ENCODE measurements at places on chromosomes 4 and X.

DNA sequence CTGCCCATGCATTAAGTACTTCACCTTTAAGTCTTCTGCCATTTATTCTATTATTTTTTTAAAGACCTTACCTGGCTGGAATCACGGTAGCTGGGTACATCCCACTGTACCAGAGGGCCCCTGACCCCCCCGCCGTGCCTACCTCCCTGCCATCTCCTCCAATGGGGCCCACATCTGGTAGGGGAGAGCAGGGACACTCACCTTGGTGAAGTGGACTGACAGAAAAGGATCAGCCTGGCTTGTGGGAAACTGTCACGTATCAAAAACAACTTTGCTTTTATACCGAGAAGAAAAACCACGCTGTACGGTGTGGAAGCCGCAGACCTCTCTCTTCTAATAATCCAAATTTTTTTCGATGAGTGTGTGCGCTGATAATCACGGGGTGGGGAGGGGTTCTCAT lies at the start of gene FOXP3:
Gene FOXP3 (minus strand): TSS at position 251 of the 400 bp plus-strand sequence. CDS start 6,205 bp downstream, outside the sequence.
- H3K4me3 ChIP-seq, result no peak within 1 kb of the TSS
- H3K27me3 ChIP-seq, result no peaks in the 10 kb centered on the region
- DNase-seq, result no peak
- H3K4me1 ChIP-seq, result no peaks in the 10 kb centered on the region

DNA sequence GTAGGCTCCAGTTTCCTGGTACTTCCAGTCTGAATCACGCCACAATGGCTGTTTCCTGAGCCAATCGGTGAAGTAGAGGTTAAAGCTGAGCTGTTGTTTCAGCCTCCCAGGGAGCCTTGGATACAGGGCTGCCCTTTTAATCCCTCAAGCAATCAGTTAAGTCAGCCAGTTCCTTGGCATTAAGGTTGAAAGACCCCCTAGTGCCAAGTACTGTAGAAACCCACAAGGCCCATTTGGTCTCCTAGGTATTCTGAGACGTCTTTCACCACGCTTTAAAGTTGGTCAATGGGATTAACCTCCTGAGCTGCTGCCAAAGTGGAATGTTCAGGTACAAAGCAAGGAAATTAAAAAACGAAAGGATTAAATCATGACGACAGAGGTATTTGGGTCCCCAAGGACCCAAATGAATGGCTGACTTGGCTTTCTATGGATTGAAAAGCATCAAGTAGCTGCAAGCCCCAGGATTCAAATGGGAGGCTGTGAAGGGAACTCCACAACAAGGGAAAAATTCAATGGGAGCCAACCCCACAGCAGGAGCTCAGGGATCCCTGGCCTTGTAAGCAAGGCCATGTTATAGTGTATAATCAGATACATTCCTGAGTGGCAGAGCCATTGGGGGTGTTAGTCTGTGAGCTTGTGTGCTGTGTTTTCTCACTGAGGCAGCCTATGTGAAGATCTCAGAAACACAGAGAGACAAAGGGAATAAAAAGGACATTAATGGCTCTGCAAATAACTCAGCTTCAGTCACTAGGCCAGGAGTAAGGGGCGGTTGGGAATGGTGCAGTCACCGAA lies 86.0 kb downstream of the ATG4A start:
- no peaks in the 10 kb centered on the region for H3K4me1 ChIP-seq
- H3K4me3 ChIP-seq, result no peak overlapping the region
- H3K36me3 ChIP-seq, result no peaks in the 10 kb centered on the region

DNA sequence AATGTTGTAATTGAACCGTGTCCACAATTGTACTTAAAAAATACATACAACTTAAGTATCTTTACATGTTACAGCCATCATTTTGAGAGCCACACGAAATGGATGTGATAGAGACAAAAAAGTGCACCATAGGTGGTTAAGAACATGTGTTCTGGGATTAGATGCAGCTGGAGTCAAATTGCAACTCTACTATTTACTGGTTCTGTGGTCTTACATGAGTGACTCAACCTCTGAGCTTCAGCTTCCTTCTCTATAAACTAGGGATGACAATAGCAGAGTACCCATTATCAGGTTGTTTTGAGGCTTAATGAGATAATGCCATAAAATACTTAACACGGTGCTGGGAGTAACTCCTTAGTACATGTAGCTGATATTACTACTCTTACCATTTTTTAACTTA lies 130.4 kb downstream of the IDS start:
- H3K36me3 ChIP-seq, result no peaks in the 10 kb centered on the region
- no peaks in the 10 kb centered on the region for H3K4me1 ChIP-seq
- no peaks in the 10 kb centered on the region for H3K27me3 ChIP-seq
- no peak overlapping the region for H3K4me3 ChIP-seq

- no peaks in the 10 kb centered on the region for H3K4me1 ChIP-seq
- no peaks in the 10 kb centered on the region for H3K36me3 ChIP-seq
Measured at GRCh38 chr4:136392576-136392975, 1139.7 kb downstream of the PCDH18 start.

DNA sequence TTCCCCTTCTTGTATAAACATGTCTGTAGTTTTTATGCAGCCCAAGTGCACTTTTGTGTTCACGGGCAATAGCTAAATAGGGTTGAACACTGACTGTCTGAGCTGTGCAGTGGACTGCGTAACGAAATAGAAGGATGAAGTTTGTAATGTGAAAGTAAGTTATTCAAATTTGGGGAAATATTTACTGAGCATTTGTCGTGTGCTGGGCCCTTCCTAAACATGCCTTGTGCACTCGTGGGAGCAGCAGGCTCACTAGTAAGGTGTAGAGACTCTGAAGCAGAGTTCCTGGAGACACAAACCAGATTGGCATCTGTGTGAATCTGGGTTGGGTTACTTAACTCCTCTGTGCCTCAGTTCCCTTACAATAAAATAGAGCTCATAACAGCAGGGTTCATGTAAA lies 51.7 kb upstream of the C1QTNF7 start:
- no peak overlapping the region for H3K4me3 ChIP-seq
- H3K36me3 ChIP-seq, result no peaks in the 10 kb centered on the region
- H3K27ac ChIP-seq, result no peak overlapping the region
- DNase-seq, result no peak
- H3K27me3 ChIP-seq, result no peaks in the 10 kb centered on the region

GRCh38 chrX:2898846-2899512 lies 30.2 kb downstream of the ARSD start:
- H3K27ac ChIP-seq, result peak overlapping the region; percentile 86
- H3K4me1 ChIP-seq, result peaks cover 40% of the 10 kb centered on the region
- H3K4me3 ChIP-seq, result no peak overlapping the region
- DNase-seq, result no peak

GRCh38 chrX:87583679-87584078 lies 66.1 kb downstream of the KLHL4 start:
- no peak overlapping the region for H3K4me3 ChIP-seq
- peaks cover 3% of the 10 kb centered on the region for H3K27me3 ChIP-seq
- DNase-seq, result peak; percentile 31
- H3K36me3 ChIP-seq, result no peaks in the 10 kb centered on the region
- H3K4me1 ChIP-seq, result no peaks in the 10 kb centered on the region
